Cardiac fibroblast (primary cell): ENCODE measurements at places on chromosomes 3 and 15.
A peak's percentile ranks its signal among the peaks of the same experiment; 100 is the strongest.

DNA sequence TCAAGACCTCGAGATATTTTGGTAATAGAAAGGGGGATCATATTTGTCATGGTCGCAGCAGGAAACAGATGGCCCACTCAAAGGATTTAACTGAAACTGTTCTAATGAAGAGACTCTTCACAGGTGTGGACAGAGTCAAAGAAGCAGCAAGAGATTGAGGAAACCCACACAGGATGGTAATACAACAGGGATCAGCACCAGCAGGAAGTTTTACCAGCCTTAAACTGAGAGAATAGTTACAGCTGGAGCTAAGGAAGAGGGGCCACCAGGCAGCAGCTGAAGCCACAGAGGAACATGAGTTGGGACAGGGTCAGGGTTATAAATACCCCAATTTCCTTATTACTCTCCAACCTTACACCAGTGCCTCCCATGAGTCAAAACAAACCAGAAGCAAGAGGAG lies 131.8 kb upstream of the UBE2E2 start:
- DNase-seq, result no peak

- DNase-seq, result no peak
These were observed 195.4 kb downstream of the FMN1 start for GRCh38 chr15:32998979-32999672.

DNA sequence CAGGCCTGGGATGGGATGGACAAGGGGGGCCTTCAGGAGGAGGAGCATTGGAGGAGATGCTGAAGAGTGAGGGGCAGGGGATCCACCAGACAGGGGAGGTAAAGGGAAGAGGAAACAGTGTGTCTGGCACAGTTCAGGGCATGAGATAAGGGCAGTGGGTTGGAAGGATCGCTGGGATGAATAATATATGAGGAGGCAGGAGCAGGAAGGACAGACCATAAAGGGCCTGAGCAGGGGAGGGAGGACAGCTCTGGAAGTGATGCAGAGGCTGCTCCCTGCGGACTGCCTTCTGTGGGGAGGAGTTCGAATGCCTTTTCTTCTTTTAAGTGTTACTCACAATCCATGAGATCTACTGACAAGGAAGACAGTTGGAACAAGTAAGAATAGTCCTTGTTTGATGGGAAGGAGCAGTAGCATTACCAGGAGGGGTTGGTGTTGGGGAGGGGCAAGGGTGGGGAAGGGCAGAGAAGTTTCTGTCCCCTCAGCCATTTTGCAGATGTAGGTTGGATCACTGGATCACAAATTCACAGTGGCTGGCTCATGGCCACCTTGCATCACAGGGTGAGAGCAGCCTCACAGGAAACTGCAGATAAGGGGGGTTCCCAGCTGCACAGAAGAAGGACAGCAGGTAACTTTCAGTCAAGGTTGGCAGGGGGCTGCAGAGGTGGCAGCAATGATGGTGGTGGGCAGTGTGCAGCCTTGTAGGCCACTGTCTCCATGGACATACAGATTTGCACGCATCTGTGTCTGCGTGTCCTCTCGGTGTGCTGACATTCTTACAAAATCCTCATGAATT lies 91.9 kb upstream of the SNRPN start:
- DNase-seq, result no peak

DNA sequence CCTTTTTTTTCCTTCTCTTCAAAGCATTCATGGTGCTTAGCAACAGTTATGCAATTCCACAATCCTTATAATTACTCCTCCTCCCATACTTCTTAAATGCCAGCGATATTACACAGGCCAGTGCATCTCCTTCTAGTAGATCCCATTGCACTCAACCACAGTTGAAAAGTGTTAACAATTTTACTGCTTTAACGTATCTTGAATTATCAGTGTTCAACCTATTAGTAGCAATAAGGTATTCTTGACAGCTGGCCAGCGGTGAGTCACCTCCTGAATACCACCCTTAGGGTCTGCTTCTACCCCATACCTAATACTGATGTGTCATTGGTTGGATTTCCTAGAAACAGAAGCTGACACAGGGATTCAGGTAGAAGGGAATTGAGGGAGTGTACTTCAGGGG lies 24.0 kb upstream of the TEX9 start:
- DNase-seq, result peak; percentile 47

GRCh38 chr3:141294301-141294700 lies 62.7 kb downstream of the PXYLP1 start:
- DNase-seq, result peak; percentile 29

GRCh38 chr3:27025718-27026117 lies 343.5 kb downstream of the NEK10 start:
- DNase-seq, result no peak

- no peak for DNase-seq
These were observed 174.3 kb downstream of the EBLN2 start for GRCh38 chr3:73235768-73236167.

DNA sequence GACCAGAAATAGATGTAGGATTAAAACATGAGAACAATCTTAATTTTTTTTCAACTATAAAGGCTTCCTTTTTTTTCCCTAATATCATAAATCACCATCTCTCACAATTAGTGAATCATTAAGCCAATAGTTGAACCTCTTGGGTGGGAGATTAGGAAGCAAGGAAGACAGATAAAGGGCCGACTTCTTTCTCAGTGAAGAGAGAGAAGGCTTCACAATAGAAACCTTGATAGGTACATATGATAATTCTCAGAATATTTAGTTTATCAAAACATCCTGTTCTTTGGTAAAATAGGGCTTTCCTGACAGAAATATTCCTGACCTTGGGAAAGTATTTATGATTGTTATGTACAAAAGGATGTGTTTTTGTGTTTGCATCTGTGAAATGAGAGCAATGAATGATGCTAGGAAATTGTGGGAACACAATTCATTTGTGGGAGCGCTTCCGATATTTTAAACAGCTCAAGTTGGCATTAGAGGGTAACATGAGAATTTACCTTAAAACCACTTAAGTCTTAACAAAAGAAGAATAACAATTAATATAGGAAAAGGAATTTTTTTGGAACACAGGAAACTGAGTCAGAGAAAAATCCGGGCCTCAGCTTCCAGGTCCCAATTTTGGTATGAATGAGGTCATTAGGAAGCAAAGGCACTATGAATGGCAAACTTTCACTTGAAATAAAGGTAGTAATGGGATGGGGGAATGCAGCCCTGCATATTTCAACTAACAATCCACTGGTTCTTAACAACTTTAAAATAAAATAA lies 263.2 kb upstream of the TGFBR2 start:
- no peak for DNase-seq

GRCh38 chr3:19293295-19293694 lies 145.0 kb downstream of the KCNH8 start:
- no peak for DNase-seq

DNA sequence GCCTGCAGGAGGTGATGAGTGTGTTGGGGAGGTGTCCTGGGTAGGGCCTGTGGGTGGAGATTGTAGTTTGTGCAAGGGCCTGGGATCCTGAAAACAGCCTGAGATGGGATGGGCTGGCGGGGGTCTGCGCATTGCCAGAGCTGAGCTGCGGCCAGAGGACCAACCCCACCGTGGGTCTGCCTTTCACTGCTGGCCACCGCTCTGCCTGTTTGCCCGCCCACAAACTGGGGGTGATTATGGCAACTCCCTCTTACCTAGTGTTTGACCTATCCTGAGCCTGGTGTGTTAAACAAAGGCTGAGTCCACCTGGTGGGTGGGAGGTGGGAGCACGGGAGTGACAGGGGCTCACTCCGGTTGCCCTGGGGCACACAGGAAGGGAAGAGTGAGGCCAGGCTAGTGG lies 9.8 kb downstream of the ABTB1 start:
- no peak for DNase-seq

GRCh38 chr3:184016811-184017671 lies 643 bp downstream of the ABCC5 start:
- DNase-seq, result peak; percentile 51

DNA sequence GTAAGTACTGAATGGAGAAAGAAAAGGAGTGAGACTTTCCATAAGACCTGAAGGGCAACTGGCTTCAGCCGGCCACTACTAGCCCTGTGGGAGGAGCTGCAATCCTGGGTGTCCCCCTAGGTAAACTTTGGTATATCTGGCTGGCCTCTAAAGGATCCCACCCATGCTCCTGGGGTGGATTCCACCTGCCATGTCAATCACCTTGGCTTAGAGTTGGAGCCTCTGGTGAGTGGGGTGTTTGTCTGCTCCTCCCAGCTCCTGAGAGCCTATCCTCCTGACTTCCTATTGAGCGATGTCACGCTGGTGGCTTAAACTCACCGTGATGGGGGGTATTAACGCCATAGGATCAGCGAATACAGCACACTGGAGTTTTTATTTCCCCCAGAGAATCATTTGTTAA lies 2.6 kb downstream of the SPTBN5 start:
- no peak for DNase-seq

GRCh38 chr3:122560680-122561079 lies 3.4 kb downstream of the PARP9 start:
- peak; percentile 79 for DNase-seq

DNA sequence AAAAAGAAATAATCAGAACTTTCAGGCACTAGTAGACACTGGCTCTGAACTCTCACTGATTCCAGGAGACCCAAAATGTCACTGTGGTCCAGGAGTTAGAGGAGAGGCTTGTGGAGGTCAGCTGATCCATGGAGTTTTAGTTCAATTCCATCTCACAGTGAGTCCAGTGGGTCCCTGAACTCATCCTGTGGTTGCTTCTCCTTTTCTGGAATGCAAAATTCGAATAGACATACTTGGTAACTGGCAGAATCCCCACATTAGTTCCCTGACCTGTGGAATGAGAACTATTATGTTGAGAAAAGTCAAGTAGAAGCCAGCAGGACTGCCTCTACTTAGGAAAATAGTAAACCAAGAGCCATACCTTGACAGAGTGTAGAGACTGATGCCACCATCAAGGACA lies 87.3 kb upstream of the OXTR start:
- no peak for DNase-seq

DNA sequence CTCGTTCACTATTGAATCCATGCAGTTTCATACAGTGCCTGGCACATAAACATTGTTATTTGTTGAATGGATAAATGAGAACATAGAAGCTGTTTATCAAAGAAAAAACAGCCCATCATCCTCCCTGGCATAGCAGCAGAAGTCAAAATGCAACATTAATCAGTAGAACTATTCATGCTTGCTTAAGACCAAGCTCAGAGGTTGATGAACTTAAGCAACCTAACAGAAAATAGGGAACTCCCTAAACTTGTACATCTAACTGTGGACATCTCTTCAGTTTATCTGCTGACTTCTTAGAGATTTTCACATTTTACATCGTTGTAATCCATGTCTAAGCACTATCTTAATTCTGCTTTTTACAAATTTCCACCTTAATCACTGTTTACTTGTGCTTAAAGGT lies 29.2 kb downstream of the SENP8 start:
- no peak for DNase-seq

DNA sequence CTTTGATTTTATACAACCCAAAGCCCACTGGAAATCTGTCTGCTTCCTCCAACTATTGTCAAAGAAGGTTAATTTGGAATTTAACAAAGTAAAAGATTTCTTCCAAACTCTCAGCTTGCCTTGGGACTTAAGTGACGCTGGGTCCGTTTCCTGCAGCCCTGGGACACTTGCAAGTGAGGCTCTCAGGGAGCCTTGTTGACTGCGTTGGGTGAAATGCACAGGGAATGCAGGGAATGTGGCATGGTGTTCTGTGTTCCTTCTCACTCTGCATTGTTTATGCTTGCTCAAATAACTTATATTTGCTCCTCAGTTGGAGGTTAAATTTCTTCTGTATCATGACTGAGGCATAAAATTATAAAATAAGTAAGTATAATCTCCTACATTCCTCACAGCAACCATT lies 60.9 kb upstream of the TJP1 start:
- DNase-seq, result no peak

DNA sequence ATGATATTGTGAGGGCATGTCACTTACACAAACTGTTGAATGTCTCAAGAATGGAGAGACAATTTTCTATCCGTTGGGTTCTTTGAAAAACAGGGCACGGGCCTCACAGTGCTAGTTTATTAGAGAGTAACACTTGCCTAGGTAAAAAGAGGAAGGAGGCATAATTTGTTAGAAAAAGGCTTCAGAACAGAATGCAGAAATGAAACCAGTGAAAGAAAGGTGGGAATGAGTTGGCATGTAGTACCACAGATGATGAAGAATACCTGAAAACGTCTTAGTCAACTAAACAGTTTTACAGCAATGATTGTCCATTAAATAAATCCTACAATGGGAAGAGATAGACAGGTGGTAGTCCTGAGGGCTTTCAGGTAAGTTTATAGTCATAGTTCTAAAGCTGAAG lies 1399.7 kb upstream of the CADM2 start:
- no peak for DNase-seq

- DNase-seq, result peak; percentile 26
These were observed 34.4 kb upstream of the TBC1D21 start for GRCh38 chr15:73838831-73839426.

GRCh38 chr3:37944391-37944842 lies 46.2 kb upstream of the VILL start:
- DNase-seq, result peak; percentile 57

GRCh38 chr15:74451861-74452835 lies 8.8 kb downstream of the UBL7 start:
- DNase-seq, result no peak

GRCh38 chr3:116835658-116836057 lies 126.1 kb downstream of the TUSC7 start:
- DNase-seq, result no peak

DNA sequence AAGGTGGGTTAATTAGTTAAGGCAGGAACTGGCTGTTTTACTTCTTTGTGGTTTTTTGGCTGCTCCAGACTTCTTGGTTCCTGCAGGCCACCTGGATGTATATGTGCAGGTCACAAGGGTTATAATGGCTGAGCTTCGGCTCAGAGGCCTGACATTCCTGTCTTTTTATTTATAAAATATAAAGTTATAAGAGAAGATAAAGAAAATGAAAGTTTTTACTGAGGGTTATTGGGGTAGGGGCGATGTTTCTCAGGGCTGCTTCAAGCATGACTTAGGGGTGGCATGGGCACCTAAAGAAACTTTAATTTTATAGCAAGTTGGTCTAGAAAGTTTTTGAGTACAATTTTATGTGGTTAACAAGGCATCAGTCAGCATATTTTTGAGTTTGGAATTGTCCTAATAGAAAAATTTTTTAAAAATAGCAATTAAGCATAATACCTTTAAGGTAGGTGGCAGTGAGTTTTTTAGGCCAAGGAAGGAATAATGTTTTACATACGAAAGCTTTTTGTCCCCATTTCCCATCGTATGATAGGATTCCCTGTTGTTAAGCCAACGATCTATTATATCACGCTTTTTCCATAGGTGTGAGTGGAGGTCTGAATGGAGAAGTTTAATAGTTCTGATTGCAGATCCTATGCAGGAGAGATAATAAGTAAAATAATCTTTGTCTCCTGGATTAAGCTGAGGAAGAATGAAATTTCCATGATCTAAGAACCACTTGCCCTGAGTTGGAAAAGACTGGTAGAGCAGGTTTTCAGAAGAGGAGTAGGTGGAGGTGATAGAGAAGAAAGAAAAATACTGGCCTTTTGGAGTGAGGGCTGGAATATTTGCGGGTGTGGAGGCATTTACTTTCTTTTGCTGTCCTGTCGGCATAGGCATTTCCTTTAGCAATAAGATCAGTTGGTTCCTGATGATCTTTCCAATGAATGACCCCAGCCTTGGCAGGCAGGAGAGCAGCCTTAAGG lies 10.1 kb downstream of the STRIT1 start:
- DNase-seq, result no peak

- DNase-seq, result no peak
These were observed 20.5 kb upstream of the MUC20 start for GRCh38 chr3:195700319-195700718.

GRCh38 chr15:78052545-78052944 lies 25.0 kb downstream of the TBC1D2B start:
- DNase-seq, result no peak

- peak; percentile 44 for DNase-seq
These were observed 722 bp upstream of the ZXDC start for GRCh38 chr3:126476166-126477060.
